PC-3 (cell line): ENCODE measurements at places on chromosomes 2 and 18.

DNA sequence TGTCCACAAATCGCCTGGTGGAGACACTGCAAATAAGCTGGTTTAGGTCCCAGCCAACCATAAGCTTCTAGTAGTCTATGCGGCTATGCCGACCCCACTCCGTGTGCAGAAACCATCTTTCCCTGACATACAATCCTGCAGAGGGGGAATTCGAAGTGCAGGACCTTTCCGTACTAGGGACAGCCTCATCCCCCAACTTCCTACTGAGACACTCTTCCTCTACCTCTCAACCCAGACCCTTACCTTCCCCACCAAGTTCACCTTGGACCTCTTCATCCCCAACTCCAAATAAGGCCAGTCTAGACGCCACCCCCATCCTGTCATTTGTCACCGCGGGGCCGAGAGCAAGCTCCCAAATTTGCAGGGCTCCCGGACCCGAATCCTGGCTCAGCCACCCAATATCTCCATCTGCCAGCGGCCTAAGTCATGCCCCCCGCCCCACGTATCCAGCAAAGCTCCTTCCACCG lies 496 bp downstream of the SUCLG1 start:
- no peak for DNase-seq

DNA sequence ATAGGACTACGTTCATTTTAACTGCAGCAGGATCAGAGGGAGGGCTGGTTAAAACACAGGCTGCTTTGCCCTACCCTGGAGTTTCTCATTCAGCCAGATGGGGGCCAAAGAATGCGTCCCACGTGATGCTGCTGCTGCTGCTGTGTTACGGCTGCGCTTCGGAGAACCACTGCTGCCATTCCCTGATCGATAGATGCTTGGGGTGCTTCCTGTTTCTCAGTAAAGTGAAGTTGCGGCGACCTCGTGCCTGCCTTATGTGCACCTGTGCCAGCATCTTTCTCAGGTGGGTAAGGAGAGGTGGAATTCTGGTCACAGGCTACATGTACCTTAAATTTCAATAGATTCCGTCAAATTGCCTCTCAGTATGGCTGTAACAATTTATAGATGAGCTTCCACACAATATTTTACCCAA lies 24.7 kb upstream of the TOGARAM2 start:
- no peak for DNase-seq

- no peak for DNase-seq
These were observed 48.5 kb downstream of the ARL6IP6 start for GRCh38 chr2:152766928-152767327.

DNA sequence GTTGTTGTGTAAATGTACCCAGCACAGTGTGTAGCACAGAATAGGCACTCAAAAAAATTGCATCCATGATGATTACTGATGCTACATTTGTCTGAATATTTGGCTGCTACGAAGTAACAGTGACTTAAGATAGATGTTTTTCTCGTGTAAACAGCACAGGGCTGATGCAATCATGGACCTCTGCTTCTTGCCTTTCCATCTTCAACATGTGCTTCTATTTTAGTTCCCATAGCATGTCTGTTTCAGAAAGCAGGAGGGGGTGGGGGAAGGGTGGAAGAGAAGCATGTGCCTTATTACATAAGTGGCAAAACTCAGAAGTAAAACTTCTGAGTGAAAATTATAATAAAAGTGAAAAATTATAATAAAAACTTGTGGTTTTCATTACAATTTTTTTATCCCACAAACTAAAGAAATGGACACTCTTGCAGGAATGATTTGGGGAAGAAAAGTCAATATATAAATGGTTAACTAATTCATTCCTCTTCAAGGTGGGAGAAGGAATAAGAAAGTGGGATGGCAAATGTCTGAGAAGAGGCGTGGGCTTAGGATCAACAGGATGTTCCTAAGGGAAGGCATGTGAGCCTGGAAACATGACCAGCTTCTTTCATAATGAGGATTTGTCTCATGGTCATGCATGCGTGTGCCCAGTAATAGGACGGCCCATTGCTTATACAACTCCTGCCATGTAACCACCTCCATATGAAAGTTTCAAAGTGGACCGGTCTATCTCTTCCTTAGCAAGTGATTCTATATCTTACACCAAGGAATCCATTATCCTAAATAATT lies 27.2 kb downstream of the CCBE1 start:
- no peak for DNase-seq

- DNase-seq: no peak
These were observed 981 bp downstream of the ST8SIA3 start for GRCh38 chr18:57353137-57353939.

DNA sequence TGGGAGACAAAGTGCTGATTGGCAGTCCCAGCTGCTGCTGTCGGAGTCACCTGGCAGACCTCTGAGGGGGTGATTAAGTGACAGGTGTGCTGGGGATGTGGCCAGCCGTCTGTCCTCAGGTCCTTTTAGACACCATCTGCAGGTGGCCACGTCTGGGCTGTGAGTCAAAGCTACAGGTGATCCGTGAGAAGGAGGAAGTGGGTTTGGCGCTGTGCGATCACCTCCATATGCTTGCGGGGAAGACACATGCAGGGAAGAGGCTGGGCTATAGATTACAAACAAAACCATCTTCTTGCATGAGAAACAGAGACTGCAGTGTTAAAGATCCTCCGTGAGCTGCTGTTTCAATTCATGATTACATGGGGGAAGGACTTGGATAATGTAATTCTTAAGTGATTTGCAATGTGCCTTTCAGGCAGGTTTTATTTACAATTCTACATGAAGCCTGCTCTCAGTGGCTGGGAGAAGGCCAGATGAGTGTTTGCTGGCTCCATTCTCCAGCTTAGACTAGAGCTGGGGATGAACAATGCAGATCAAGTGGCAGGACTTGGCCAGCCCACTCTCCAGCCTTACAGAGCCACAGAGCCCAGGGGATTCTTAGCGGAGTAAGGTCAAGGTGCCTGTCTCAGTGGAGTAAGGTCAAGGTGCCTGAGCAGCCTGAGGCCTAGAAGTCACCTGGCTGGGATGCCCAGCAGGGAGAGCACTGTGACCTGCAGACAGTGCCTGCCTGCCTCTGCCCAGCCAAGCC lies 87.8 kb downstream of the LYPD1 start:
- peak; percentile 54 for DNase-seq

DNA sequence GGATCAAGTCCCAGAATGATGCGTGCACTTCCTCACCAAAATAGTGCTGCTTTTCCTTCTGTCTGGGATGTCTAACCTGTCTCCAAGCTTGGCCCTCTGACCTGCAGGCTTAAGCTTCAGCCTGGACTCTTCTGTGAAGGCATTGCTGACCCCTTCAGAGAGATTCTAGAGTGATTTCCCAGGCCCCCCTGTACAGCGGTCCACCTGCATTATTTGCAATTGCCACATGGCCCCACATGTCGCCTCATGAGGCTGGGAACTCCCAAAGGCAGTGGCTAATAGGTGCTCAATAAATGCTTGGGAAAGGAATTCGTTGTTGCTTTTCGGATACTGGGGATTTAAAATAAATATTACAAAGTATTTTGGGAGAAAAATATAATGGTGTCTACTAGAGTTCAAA lies 32.3 kb upstream of the MEP1B start:
- no peak for DNase-seq

- DNase-seq: no peak
These were observed 11.4 kb downstream of the ALPG start for GRCh38 chr2:232418056-232418455.

GRCh38 chr2:86050301-86050700 lies 55.4 kb downstream of the POLR1A start:
- DNase-seq: no peak

DNA sequence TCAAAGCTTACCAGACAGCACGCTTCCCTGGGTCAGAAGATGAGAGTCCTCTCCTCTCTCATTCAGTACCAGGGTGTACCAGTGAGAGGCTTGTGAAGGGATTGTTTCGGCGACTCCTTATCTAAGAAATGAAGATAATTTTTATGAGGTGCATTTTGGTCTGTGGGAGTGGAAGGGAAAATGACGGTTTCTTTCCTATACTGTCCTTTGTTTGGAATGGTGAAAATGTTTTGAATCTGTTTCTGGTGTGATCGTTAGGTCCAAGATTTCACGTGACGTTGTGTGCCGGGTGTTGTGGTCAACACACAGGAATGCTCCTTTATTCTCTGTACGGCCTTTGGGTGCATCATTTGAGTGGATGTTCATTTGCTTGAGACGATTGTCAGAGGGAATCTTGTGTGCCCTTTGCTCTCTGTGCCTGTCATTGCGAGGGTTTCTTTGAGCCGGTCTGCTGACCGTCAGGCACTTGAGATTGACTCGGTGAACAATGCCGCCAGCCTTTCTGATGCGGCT lies 183.5 kb downstream of the AGAP1 start:
- no peak for DNase-seq

DNA sequence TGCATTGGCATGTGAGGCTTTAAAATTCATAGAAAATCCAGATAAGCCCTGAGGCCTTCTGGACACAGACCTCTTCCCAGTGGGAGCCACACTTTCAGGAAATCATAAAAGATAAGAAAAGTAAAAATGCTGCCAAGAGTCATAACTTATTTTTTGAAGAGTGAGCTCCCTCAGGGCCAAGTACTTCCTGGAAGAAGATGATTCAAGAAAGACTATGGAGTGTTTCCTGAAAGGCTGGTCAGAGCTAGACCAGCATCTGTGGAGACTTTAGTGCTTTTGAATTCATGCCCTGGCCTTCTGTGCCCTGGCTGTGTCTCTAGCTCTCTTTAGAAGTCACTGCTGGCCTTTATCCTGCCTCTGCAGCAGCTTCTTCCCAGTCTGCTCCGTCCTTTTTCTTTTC lies 6.4 kb upstream of the XDH start:
- peak; percentile 43 for DNase-seq

- no peak for DNase-seq
These were observed 207.6 kb downstream of the PPP1R1C start for GRCh38 chr2:182193291-182193690.

DNA sequence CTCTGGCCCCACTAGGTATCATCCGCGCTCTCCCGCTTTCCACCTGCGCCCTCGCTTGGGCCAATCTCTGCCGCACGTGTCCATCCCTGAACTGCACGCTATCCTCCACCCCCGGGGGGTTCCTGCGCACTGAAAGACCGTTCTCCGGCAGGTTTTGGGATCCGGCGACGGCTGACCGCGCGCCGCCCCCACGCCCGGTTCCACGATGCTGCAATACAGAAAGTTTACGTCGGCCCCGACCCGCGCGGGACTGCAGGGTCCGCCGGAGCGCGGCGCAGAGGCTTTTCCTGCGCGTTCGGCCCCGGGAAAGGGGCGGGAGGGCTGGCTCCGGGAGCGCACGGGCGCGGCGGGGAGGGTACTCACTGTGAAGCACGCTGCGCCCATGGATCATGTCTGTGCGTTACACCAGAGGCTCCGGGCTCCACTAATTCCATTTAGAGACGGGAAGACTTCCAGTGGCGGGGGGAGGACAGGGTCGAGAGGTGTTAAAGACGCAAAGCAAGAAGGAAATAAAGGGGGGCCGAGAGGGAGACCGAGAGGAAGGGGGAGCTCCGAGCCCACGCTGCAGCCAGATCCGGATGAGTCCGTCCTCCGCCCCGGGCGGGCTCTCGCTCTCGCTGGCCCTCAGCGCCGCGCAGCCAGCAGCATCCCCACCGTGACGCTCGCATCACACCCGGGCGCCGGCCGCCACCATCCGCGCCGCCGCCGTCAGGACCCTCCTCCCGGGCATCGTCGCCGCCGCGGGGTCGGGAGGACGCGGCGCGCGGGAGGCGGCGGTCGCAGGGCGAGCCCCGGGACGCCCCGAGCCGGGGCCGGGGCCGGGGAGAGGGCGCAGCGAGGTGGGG lies 664 bp downstream of the NETO1 start:
- DNase-seq: no peak

- no peak for DNase-seq
These were observed 65.3 kb downstream of the CXCR4 start for GRCh38 chr2:136052369-136053362.

DNA sequence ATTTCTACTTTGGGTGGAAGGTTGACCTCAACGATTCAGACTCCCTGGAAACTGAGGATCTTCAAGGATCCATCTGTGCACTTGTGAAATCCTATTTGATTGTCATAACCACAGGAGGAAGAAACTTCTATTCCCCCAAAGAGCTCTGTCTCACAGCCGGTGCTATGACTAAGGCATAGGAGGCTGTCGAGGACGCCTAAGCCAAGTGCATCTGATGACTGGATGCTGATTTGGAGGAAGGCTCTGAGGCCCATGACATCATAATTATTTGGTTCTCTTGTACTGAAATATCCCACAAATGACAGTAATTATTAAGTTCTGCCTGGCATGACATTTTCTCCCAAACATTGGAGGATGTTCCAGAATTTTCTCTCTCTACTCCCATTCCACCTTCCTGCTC lies 13.8 kb upstream of the KCNF1 start:
- DNase-seq: no peak

GRCh38 chr2:198698230-198698629 lies 759.5 kb downstream of the SATB2 start:
- no peak for DNase-seq
